ENCODE measurements at places on chromosomes 2 and 18.

- no peak for DNase-seq
Measured at GRCh38 chr2:187271825-187272224, 176.2 kb downstream of the CALCRL start.

DNA sequence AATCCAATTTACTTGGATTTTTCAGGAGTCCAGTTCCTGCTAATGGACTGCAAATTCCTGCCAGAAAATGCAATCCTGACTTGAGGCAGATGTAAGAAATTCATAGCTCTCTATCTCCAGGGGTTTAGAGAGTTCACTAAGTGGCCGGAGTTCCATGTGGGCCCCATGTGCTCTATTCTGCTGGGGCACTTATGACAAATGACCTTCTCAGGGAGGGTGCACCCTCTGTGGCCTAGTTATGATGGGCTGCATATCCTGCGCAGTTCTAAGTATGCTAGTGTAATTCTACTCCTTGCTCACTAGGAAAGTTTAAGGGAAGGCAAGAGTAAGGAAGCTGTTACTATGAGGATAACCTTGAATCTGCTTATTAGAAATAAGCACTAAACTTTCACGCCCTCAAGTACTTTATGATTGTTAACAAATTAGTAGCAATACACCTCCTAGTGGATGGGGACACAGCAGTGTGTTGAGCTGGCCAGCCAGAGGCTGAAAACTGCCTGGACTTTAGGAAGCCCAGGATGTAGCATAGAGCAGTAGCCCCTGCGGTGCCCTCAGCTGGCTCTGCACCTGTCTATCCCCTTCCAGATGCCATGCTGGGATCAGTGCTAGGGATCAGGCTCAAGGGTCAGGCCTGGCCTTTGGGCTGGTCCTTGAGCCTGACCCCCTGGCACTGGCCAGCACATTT, 14.4 kb downstream of the SMYD1 start:
- DNase-seq, result no peak

DNA sequence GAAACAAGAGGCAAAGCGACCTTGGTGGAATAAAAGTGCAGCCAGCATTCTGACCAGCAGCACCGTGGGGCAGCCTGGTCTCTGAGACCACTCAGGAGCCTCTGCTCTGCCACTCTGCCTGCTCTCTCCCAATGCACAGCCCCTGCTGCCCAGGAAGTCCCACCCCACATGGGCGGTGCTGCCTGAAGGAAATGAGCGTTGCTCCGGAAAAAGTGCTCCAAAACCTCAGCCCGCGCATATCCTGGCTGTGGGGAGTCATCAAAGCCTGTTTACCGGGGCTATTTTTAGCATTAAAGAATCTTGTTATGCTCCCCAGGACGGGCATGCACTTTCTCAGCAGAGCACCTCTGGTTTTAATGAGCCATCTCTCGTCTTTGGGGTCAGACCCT, 54.5 kb downstream of the EPAS1 start:
- no peak for DNase-seq

DNA sequence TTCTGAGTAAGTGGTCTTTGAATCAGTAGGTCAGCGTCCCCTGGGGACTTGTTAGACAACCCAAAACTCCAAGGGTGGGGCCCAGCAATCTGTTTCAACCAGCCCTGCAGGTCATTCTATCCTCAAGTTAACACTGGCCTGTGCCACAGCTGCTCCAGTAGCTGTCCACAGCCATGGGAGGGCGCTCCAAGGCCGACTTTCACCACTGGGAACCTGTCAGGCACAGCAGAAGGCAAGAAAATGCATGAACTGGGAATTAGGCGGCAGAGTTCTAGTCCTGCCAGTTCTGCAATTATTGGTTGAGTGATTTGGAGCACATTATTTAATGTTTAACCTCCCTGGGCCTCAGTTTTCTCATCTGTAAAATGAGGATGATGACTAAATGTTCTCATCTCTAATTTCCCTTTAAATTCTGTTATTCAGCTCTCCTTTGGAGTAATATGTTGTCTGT, 17.4 kb upstream of the MRPL33 start:
- DNase-seq, result peak; percentile 80

DNA sequence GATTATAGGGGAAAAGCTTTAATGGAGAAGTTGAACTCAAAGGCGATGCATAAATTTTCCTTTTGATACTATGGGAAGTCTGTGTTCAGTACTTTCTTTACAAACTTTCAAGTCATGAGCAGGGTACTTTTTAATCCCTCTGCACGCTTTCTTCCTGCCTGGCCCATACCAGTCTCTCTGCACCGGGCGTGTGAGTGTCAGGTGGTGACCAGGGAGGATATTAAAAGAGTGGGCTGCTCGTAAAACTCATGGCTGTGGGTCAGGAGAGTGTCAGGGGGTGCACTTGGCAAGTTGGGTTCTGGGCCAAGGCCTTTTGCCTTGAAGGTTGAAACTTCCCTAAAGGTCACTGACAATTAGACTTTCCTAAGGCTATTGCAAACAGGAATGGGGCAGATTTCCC, 367.8 kb downstream of the GPD2 start:
- DNase-seq, result no peak

GRCh38 chr2:15766303-15766861, 174.0 kb upstream of the MYCN start:
- DNase-seq, result no peak

DNA sequence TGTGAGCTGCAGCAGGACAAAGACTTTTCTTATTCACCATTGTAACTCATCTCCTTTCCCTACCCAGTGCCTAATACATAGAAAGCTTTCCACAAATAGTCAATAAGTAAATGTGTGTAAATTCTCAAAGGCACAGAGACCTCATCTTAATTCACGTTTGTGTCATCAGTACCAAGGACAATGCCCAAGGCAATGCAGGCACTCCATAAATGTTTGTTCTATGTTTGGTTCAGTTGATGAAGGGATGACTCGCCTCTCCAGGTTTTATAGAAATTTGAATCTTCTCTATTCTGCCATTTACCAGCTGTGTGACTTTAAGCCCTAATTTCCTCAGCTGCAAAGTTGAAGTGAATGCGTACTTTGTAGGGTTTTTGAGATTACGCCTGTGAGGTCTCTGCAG, 2.1 kb upstream of the MOGAT1 start:
- DNase-seq, result no peak

GRCh38 chr2:150137338-150138069, 350.0 kb downstream of the RND3 start:
- DNase-seq, result no peak

- DNase-seq, result no peak
Measured at GRCh38 chr2:9461079-9461478, 13.3 kb upstream of the IAH1 start.

GRCh38 chr2:216118474-216118873, 9.3 kb downstream of the XRCC5 start:
- peak; percentile 61 for DNase-seq

GRCh38 chr2:63842149-63843061, 709 bp downstream of the UGP2 start:
- DNase-seq, result peak; percentile 81

- DNase-seq, result peak; percentile 88
Measured at GRCh38 chr2:36530178-36530982, 67.6 kb downstream of the FEZ2 start.

DNA sequence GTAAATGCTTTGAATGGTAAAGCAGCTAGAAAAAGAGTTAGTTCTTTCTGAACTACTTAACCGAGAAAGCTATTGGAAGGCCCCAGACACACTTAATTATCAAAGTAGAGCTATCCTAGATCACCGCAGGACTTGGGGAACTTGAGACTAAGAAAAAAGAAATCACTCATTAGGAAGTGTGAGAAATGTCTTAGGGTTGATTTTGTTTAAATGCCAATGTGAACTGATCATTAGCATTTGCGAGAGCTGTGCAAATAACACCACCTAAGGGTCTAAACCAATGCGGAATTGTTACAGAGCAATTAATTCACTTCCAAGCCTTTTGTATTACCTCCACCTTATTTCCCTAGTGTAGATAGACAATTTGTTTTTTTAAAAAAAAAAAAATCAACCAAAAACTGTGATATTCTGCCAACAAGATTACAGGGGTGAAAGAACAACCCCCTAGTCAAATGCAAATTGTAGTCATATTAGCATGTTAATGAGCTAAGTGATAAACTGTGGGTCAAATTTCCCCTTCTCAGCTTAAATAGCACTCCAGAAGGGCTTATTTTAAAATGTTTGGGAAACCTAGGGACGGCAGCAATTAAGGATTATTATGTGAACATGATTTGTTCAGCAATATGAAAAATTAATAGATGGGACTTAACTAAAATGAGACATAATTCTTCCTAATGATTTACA, 246.2 kb upstream of the STON1 start:
- no peak for DNase-seq

GRCh38 chr2:196935432-196935831, 8.9 kb upstream of the PGAP1 start:
- DNase-seq, result no peak

DNA sequence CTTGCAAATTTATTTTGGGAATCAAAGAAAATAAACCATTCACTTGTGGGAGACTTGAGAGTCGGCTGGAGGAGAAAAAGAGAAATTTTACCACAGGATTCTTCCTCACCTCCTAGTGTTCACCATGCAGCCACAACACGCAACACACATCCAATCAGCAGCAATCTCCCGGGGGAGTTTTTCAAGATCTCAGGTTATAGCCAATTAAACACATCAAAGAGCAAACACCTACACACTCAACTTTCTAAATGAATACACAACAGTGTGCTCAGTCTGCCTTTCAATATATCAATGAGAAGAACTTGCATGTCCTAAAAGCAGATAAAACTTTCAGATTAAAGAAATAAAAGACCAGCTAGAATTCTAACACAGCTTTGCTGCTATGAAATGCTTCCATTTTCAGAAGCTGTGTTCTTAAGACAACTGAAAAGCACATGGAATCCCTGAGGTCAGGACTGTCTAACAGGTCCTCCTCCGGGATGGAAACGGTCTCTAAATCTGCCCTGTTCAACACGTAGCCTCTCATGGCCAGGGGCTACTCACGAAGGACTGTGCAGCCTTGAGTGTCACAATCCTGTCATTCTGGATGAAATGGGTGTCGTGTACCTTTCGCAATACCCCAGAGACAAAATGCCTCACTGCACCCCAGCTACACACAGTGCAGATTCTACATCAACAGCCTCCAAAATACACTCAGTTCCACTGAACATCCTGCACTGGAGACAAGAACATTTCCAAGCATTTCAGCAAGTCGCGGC, 84.2 kb downstream of the ZNF516 start:
- DNase-seq, result no peak

- no peak for DNase-seq
Measured at GRCh38 chr2:191889931-191890330, 43.0 kb upstream of the CAVIN2 start.

GRCh38 chr2:100105678-100106054, 36.7 kb downstream of the AFF3 start:
- peak; percentile 53 for DNase-seq

GRCh38 chr2:163347982-163348856, 387.6 kb downstream of the FIGN start:
- DNase-seq, result peak; percentile 87

DNA sequence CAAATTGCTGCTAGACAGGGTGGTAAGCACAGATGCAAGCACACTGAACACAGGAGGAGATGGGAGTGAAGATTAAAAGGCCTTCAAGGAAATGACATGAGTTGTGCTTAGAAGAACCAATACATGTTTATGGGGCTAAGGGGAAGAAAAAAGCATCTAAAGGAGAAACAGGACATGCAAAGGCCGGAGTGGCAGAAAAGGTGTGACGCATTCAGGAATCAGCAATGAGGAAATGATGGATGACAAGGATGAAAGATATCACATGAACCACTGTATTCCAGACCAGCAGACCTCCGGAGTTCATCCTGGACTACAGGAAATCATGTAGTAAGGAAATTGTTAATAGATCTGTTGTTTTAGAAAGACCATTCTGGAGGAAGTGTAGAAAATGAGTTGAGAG, 42.8 kb downstream of the PPP4R1 start:
- DNase-seq, result no peak

DNA sequence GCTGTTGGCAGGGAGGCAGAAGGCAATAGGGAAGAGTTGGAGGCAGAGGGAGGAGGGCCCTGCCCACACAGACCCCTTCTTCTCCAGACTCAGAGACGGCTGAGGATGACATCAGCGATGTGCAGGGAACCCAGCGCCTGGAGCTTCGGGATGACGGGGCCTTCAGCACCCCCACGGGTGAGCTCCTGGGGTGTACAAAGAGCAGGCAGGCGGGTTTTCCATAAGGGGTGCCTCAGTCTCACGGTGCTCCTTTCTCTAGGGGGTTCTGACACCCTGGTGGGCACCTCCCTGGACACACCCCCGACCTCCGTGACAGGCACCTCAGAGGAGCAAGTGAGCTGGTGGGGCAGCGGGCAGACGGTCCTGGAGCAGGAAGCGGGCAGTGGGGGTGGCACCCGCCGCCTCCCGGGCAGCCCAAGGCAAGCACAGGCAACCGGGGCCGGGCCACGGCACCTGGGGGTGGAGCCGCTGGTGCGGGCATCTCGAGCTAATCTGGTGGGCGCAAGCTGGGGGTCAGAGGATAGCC, 10.0 kb downstream of the SPEG start:
- no peak for DNase-seq

GRCh38 chr2:195649629-195650190, 7.3 kb upstream of the SLC39A10 start:
- no peak for DNase-seq

DNA sequence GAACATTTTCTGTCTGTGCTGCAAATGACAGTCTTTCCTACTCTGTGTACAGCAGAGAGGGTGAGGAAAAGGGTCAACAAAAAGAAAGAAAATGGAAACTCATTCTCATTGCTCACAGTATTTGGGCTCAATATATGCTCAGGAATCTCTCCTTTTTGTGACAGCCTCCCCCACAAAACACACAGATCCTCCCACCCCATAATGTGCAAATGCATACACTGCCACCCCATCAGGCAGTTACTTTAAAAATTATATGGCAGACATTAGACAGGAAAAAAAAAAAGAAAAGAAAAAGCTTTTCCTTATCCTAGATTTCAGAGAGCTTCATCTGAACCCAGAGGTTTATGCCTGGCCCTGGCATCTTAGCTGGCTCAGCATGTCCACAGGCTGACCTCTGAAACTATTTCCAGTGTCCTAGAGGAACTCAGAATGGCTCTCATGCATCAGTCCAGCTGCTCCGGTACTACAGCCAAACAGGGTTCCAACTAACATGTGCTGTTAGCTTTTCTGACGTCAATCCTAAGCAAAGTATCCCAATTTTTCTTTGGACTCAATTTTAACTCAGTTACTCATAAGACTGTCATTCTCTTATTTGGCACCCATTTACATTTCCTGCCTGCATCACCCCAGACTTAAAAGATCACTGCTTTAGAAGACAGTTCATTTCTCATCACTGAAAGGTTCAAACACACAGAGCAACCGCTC, 105.9 kb downstream of the RBMS1 start:
- peak; percentile 100 for DNase-seq

DNA sequence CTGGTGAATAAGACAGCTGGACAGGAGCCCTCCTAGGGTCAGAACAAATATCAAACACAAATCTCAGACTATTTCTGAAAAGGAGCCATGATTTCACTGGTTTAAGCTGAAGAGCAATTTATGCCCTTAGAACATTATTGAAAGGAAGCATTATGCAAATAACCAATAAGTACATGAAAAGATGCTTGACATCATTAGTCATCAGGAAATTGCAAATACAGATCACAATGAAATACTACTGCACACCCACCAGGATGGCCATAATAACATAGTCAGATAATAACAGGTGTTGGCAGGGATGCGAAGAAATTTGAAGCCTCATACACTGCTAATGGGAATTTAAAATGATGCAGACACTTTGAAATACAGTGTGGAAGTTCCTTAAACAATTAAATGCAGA, 176.4 kb upstream of the RAB6C start:
- DNase-seq, result no peak

- DNase-seq, result no peak
Measured at GRCh38 chr18:43158381-43158780, 42.9 kb upstream of the RIT2 start.

GRCh38 chr2:236577481-236578410, 8.1 kb downstream of the ACKR3 start:
- DNase-seq, result no peak

Measured in IMR-90 (cell line).